ENCODE measurements at places on chromosomes 1 and 21.
A peak's percentile ranks its signal among the peaks of the same experiment; 100 is the strongest.

- no peak for DNase-seq
Observed at GRCh38 chr1:31674626-31675025, 29.2 kb downstream of the COL16A1 start.

GRCh38 chr1:230308039-230308438 is 118.1 kb downstream of the PGBD5 start:
- DNase-seq, result peak; percentile 98

GRCh38 chr1:55309786-55310504 is 94.8 kb upstream of the USP24 start:
- DNase-seq, result no peak

GRCh38 chr1:226979115-226979516 is 39.0 kb downstream of the COQ8A start:
- no peak for DNase-seq

- DNase-seq, result no peak
Observed at GRCh38 chr1:71967670-71968069, 314.7 kb downstream of the NEGR1 start.

- DNase-seq, result no peak
Observed at GRCh38 chr1:17629460-17629859, 90.0 kb downstream of the ARHGEF10L start.
